Activated naive CD4-positive, alpha-beta T cell treated with anti-CD3 and anti-CD28 coated beads, Interleukin-2, amount 50 U/mL, for 16 hours (primary cell): ENCODE measurements at places on chromosomes 4 and X.

DNA sequence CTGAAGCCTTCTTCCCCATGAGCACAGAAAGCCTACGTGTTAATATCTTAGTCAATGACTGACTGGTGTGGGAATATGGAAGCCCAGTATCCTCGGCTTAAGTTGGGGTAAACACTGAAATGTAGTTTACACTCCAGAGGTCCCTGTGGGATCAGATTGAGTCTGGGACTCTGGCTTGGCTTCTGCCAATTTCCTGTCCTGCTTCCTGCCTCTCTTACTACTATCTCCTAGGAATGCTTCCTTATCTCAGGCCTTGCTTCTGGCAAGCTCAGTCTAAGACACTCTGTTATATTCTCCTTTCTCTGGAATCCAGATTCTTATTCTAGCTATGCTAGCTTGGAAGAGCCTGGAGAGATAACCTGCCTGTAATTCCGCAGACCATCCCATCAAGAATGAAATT, 174.0 kb upstream of the LDB2 start:
- no peak for DNase-seq

DNA sequence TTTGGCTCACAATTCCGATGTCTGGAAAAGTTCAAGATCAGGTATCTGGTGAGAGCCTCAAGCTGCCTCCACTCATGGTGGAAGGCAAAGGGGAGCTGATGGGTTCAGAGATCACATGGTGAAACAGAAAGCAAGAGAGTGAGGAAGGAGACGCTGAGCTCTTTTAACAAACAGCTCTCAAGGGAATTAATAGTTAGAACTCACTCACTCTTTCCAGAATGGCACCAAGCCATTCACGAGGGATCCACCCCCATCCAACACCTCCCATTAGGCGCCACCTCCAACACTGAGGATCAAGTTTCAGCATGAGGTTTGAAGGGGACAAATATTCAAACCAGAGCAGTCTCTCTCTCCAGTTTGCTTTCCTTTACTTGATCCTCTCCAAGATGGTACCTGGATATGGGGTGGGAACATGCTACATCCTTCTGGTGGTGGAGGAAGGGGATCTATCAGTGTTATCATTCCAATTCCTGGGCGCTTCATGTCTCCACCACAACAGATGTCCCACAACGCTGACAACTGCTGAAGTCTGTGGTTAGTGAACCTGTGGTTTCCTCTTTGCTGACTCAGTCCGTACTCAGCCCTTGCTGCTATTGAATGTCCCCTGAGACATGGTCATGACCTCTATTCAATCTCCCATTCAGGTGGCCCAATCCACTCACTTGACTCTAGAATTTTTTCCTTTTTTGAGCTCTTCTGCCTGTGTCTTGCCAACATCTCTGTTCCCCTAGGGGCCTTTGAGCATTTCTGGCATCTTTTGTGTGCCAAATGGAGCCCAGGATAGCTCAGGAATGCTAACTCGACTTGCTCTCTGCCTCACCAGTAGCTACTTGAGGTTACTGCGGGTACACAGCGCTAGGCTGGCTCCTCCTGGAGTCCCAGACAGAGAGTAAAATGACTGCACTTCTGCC, 395.2 kb downstream of the MID1IP1 start:
- peak; percentile 31 for DNase-seq

DNA sequence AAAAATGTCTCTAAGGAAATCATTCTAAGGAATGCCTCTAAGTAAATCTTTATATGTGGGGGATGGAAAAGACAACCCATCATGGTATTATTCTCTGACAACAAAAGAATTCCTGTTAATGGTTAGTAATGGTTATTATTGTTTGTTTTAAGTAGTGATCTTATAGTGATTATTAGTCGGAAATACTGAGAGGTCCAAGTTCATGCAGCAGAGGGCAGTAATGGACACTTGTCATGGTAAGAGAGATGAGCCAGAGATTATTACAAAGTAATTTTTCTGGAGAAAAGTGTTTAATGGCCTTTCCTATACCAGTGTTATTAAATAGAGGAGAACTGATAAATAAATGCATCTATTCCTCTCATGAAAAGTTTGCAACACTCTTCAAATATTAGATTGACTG, 8.1 kb upstream of the DKK2 start:
- no peak for DNase-seq

GRCh38 chr4:87882321-87882720, 49.6 kb downstream of the MEPE start:
- DNase-seq = no peak

GRCh38 chrX:154436983-154437752, at the start of gene GDI1:
TSS of gene GDI1 (plus strand) at chrX:154437154. CDS start at chrX:154437255, 101 bp downstream.
- peak; percentile 56 for DNase-seq

DNA sequence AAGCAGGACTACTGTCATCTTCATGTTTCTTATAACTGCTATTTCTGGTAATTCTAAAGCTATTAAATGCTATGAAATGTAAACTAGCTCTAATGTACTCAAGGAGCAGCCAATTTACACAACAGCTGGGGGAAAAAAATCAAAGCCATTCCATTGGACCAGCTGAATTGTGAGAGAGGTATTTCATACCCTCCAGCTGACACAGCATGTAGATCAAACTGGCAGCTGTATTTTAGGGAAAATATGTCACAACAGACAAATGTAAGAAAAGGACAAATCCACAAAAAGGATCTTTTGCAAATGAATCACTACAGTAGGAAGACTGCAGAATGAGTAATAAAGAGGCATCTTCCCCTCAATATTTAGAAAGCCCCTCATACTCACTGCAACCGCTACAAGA, 65.2 kb upstream of the FAM47B start:
- DNase-seq = no peak

GRCh38 chrX:1483843-1484637, 31.3 kb upstream of the ASMTL start:
- DNase-seq = no peak

- DNase-seq = no peak
Observed at GRCh38 chr4:71867598-71867997, 83.7 kb upstream of the GC start.
